HEK293T (cell line): ENCODE measurements at places on chromosomes 1 and 21.

DNA sequence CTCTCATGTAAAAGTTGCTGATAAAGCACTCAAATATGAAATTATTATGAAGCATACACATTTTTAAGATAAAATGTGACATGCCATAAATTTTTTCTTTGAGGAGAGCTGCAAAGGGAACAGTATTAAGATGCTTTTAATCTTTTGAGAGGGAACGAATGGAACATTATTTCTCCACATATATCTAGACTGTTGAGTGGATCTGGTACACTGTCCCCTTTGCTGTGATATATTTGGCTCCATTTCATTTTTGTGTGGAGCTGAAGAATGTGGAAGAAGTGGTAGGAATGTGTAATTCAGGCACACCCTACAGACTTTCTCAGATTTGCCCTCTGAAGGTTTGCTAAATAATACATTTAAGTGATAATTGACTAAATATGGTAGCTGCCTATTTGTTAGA, 31.7 kb downstream of the PGM1 start:
- no peak for DNase-seq

- DNase-seq, result no peak
Observed at GRCh38 chr1:172761581-172762486, 102.9 kb downstream of the FASLG start.

DNA sequence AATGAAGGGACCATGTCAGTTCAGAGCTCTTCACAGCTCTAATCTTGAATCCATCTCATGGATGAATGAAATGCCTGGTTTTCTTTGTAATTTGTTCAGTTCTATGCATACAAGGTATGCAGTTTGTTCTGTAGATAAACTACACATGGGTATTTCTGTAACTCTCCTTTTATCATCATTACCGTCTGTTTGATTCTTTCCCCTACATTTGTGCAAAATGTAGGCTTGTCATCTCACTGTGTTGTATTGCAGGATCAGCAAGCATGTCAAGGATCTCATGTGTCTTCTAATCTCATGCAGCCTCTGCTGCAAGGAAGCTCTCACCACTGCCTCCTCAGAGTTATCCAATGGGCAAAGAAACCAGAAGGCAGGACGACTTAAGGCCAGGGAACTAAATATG, 79.3 kb downstream of the OLFML2B start:
- DNase-seq, result no peak

GRCh38 chr1:222373216-222373615, 174.7 kb downstream of the HHIPL2 start:
- DNase-seq, result no peak

DNA sequence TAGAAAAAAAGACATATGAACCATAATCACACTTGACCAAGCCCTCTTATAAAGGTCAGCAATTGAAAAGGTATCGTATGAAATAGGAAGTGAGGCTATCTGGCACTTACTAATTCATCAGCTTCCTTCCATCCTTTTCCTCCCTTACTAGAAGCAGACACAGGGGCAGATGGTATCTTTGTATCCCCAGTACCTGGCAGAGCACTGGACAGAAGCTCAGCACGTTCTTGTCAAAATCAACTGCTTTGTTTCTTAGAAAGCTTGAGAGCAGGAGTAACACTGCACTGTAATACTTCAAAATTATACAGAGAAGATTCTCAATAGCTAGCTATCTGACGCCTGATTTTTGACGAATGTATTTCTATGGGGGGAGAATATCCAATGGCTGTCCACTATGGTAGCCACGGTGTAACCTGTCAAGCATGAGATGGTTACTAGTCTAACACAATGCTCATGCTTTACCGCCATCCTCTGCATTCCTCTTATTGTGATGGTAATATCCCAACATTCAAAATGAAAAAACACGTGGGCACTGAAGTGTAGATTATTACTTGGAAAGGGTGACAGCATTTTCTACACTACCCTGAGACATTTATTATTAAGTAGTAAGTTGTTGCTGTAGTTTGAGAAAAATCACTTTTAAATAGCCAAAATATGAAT, 175.6 kb downstream of the SIPA1L2 start:
- DNase-seq, result no peak

GRCh38 chr1:9654834-9655723, 3.5 kb downstream of the PIK3CD start:
- DNase-seq, result no peak

DNA sequence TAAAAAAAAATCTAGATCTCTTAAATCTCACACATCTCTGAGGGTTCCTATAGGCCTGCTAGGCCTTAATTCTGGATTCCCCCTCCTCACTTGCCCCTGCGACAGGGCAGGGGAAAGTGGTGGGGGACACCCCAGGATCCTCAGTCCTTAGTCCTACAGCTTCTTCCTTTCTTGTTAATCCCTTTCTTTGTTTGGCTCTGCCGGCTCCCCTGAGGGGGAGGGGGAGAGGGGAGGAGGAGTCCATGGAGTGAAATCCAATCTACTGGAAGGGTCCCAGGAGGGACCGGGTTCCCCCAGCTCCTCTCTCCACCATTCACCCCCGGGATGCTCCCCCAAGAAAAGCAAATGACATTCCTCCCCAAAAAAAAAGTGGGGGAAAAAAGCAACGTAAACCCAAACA, 8.5 kb downstream of the MEX3A start:
- DNase-seq, result no peak

- no peak for DNase-seq
Observed at GRCh38 chr1:24055681-24056080, 56.3 kb downstream of the MYOM3 start.

DNA sequence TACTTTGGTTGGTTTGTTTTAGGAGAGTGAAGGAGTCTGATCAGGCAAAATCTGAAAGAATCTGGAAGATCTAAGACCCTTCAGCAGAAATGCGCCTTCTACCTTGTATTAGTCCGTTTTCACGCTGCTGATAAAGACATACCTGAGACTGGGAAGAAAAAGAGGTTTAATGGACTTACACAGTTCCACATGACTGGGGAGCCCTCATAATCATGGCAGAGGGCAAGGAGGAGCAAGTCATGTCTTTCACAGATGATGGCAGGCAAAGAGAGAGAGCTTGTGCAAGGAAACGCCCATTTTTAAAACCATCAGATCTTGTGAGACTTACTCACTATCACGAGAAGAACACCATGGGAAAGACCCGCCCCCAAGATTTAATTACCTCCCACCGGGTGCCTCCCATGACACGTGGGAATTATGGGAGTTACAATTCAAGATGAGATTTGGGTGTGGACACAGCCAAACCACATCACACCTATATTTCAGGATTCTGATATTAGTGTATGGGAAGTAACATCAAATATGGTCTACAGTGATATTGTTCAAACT, 99.3 kb downstream of the GLUL start:
- no peak for DNase-seq

DNA sequence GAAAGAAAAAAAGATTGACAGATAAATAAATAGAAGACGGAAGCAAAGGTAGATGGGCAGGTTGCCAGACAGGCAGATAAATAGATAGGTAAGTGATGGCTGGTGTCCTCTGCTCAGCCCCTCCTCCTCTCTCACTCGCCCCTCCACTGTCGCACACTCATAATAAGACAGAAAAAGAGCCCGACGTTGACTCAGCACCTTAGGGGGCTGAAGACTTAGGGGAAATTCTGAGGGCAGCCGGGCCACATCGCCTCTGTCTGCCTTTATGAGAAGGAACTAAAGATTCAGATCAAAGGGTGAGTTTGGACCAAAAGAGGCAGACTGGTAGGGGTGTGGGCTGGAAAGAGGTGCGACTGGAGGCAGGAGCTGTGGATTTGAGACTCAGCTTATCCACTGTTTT, 158.1 kb upstream of the IGSF21 start:
- no peak for DNase-seq

- no peak for DNase-seq
Observed at GRCh38 chr1:158022554-158023312, 29.3 kb downstream of the KIRREL1 start.

DNA sequence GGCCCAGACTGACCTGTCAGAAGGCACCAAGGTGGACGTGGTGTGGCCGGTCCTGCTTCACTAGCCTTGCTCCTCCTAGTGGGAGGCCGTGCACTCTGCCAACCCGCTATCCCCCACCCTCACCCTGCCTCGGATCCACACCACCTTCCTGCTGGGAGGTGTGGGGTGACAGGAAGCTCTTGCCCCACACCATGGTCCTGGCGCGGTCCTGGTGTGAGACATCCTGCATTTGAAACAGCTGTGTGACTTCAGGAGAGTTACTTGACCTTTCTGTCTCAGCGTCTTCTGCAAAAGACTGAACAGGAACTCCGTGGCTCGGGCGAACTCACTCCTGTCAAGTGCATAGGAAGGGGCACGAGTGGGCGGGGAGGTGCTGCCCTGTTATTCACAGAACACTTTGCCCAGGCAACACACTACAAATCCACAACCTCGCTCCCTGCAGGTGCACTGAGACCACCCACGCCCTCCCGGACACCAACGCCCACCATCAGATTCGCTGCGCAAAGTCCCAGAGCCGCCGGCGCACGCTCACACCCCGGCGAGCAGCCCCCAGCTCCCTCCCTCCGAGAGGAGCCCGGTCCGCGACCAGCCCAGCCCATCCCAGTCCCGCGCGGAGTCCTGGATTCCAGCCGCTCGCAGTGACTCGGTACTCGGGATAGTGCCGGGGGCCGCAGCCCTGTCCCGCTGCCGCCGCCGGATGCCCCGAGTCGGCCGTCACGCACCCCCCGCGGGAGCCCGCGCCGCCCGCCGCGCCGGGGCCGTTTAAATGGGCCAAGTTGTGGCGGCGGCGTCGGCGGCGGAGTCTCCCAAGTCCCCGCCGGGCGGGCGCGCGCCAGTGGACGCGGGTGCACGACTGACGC, at the start of gene SAMD11:
TSS of gene SAMD11 (plus strand) at position 793 of the 860 bp plus-strand sequence. CDS start 509 bp downstream, outside the sequence.
- peak; percentile 58 for DNase-seq

GRCh38 chr1:30668546-30669327, 54.6 kb downstream of the MATN1 start:
- DNase-seq, result no peak

GRCh38 chr1:188170411-188170810, 1341.7 kb downstream of the PLA2G4A start:
- DNase-seq, result no peak

DNA sequence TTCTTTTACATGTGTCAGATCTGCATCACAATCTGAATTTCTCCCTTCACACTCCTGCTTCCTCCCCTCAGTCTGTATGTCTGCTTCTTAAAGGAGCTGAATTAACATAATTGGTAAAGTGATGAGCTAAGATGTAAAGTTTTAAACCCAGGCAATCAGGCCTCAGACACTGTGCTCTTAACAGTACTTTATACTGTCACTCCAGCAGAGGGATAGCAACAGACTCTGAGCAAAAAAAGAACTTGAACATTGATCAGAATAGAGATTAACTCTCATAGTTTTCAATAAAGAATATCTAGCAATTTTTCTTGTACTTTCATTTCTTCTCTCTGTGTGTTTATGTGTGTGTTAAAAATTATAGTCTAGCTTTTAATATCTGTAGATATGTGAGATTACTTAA, 110.3 kb downstream of the DUSP10 start:
- DNase-seq, result no peak

- no peak for DNase-seq
Observed at GRCh38 chr1:14148526-14148925, 448.5 kb downstream of the PRDM2 start.
